ENCODE measurements at places on chromosomes 7 and 10. TPM values are rescaled to one million over a fixed set of nuclear protein-coding genes. Genes with fewer than 3 reads are reported as not detected.
A peak's percentile ranks its signal among the peaks of the same experiment; 100 is the strongest.

Gene TAS2R4
- 1.1 TPM for total RNA-seq

Gene CPED1
- total RNA-seq, result 0.44 TPM

DNA sequence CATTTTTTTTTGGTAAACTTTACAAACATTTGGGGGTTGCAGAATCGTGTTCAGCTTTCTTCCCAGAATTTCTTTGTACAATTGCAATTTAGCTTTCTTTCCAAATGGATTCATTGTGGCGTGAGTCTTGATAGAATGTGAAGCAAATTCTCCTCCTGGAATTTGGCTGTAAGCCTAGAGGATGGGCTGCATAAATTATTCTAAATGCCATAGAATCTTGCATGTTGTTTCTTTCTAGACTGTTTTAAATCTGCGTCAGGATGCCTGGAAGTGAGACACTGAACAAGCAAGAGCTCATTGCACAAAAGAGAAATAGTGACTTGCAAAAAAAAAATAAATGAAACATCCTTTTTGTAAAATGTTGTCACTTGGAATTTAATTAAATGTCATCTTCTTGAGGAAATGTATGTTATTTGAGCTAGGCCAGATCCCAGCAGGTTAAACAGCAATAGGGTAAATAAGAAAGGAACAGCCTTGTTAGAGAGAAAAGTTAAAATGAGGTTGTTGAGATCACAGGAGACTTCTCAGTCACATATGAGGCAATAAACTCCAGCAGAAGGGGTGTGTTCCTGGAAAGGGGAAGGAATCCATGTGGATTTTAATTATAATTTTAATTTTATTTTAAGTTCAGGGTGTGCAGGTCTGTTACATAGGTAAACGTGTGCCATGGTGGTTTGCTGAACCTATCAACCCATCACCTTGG, 483.0 kb downstream of the PLXDC2 start:
- H3K4me1 ChIP-seq, result peaks cover 12% of the 10 kb centered on the region
- no peak overlapping the region for H3K4me3 ChIP-seq
- H3K27ac ChIP-seq, result peak overlapping the region; percentile 73
- DNase-seq, result no peak

DNA sequence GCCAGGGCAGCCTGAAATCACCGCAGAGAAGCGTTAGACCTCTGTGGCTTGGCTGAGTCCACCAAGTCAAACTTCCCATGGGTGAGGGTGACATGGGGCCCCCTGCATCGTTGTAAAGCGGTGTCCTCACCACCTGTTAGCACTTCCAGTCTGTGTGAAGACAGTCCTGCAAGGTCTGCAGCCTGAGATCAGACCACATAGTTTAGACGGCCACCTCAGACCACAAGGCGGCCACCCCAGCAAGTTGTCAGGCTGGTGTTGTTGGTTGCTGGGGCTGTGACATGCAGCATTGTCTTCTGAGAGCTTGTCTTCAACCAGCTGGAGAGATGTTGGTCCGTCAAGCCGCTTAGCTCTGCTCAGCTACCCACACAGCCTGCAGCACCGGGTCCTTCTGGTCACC, 44.1 kb upstream of the TARP start:
- DNase-seq, result no peak
- no peak overlapping the region for H3K4me3 ChIP-seq
- peaks cover 26% of the 10 kb centered on the region for H3K4me1 ChIP-seq
- no peak overlapping the region for H3K27ac ChIP-seq
- no peaks in the 10 kb centered on the region for H3K27me3 ChIP-seq

Gene ZNF736
- 0.07 TPM for total RNA-seq

Gene SRRT
- total RNA-seq, result 238 TPM

- 0 out of 2 replicates have a peak, but pooled peaks cover 3% of the 10 kb centered on the region for H3K4me1 ChIP-seq
- no peaks in the 10 kb centered on the region for H3K36me3 ChIP-seq
- no peaks in the 10 kb centered on the region for H3K27me3 ChIP-seq
- no peak overlapping the region for H3K27ac ChIP-seq
Measured at GRCh38 chr7:50497068-50497642, 47.0 kb upstream of the FIGNL1 start.

DNA sequence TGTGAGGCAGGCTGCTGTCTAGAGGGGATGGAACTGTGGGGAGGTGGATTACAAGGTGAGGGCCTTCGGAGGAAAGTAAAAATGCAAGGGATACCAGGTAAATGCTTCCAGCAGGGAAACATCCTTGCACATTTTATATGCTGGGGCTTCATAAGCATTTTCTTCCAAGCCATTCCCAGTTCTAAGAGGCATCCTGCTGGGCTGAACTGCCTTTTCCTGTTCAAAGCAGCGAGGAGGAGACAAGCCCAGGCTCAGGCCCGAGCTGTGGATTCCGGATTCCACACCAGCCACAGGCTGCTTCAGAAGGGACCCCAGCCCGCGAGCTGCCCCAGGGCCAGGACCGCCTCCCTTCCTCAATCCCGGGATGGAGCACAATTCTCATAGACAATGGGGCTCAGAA, 249.7 kb downstream of the TNS3 start:
- H3K4me3 ChIP-seq, result no peak overlapping the region
- peaks cover 73% of the 10 kb centered on the region for H3K4me1 ChIP-seq
- DNase-seq, result peak; percentile 59
- H3K36me3 ChIP-seq, result no peaks in the 10 kb centered on the region

DNA sequence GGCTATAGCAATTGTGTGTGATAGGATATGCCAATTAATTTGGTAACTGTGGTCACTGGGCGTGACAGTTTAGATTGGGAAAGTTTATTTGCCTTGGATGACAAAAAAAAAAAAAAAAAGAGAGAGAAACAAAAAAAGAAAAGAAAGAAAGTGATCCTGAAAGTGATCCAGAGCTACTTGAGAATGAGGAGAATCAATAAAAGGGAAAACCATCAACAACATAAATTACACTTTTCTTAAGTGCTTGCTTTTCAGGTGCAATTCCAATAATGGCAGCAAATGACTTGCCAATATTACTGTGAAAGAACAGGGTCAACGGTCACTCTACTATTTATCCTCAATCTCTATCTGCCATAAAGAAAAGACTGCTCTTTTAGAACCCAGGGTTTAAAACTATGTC, 191.8 kb upstream of the SEMA3C start:
- no peaks in the 10 kb centered on the region for H3K27me3 ChIP-seq
- H3K36me3 ChIP-seq, result no peaks in the 10 kb centered on the region
- no peak for DNase-seq
- peaks cover 18% of the 10 kb centered on the region for H3K4me1 ChIP-seq
- no peak overlapping the region for H3K27ac ChIP-seq
- no peak overlapping the region for H3K4me3 ChIP-seq

Gene PLXDC2
- 31.7 TPM for total RNA-seq

GRCh38 chr10:79427965-79428364, 17.5 kb downstream of the ZCCHC24 start:
- no peaks in the 10 kb centered on the region for H3K27me3 ChIP-seq
- no peak for DNase-seq
- no peaks in the 10 kb centered on the region for H3K36me3 ChIP-seq
- H3K4me1 ChIP-seq, result no peaks in the 10 kb centered on the region

DNA sequence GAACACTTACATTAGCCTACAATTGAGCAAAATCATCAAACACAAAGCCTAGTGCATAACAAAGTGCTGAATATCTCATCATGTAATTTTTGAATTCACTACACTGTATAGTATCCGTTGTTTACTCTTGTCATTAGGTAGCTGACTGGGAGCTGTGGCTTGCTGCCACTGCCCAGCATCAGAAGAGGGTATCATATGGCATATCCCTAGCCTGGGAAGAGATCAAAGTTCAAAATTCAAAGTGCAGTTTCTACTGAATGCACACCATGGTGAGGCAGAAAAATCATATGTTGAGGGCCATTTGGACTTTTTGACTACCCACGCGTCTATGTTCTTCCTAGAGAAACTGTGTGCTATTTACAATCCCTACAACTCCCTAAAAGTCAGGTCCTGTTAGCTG, 7.5 kb upstream of the ZC3HAV1 start:
- DNase-seq, result no peak
- H3K27me3 ChIP-seq, result peaks cover 5% of the 10 kb centered on the region
- H3K27ac ChIP-seq, result no peak overlapping the region
- H3K4me1 ChIP-seq, result peaks cover 9% of the 10 kb centered on the region
- no peaks in the 10 kb centered on the region for H3K36me3 ChIP-seq
- no peak overlapping the region for H3K4me3 ChIP-seq

GRCh38 chr7:68461430-68461829, 1136.8 kb upstream of the AUTS2 start:
- no peaks in the 10 kb centered on the region for H3K27me3 ChIP-seq
- H3K4me3 ChIP-seq, result no peak overlapping the region
- H3K27ac ChIP-seq, result no peak overlapping the region
- no peaks in the 10 kb centered on the region for H3K4me1 ChIP-seq
- H3K36me3 ChIP-seq, result peaks cover 6% of the 10 kb centered on the region

DNA sequence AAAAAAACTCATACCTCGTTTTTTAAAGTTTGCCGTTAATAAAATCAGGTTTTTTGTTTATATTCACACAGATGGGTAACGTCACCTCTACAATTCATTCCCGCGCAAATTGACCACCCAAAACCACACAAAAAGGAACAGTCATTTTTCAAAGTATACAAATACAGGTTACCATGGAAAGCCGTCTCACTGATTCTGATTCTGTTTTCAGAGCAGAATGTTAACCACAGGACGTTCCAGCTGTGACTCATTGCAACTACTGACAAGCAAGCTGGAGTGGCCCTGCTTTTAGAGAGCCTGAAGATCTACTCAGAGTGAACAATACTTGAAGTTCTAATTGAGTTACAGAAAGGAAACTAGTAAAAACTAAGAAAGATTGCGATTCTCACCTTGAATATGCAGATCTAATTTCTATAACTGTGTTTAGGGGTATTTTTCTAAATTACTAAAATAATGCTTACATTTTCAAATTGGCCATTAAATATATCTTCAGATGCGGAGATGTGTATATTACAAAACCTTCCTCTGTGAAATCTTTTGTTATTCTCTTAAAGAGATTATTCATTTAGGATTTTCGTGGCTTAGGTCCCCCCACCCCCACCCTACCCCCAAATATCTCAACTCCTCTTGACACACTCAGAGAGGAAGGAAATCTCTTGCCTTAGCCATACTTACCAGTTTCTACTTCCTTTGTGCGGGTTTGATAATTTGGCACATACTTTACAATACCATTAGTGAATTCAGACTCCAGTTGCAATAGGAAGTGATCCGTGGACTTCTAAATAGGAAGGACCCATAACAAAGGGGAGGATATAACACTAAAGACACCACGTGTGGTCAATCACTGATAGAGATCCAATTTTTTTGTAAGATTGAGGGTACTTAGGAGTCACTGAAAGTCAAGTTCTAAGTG, 106.0 kb downstream of the CUBN start:
- no peak for DNase-seq
- peaks cover 6% of the 10 kb centered on the region for H3K36me3 ChIP-seq
- H3K4me3 ChIP-seq, result no peak overlapping the region
- 0 out of 2 replicates have a peak, but pooled peaks cover 5% of the 10 kb centered on the region for H3K27me3 ChIP-seq
- peak overlapping the region; percentile 92 for H3K27ac ChIP-seq

GRCh38 chr7:157936976-157937375, 600.2 kb downstream of the DNAJB6 start:
- H3K27ac ChIP-seq, result no peak overlapping the region
- DNase-seq, result no peak
- 0 out of 2 replicates have a peak, but pooled peaks cover under 1% of the 10 kb centered on the region for H3K4me1 ChIP-seq

DNA sequence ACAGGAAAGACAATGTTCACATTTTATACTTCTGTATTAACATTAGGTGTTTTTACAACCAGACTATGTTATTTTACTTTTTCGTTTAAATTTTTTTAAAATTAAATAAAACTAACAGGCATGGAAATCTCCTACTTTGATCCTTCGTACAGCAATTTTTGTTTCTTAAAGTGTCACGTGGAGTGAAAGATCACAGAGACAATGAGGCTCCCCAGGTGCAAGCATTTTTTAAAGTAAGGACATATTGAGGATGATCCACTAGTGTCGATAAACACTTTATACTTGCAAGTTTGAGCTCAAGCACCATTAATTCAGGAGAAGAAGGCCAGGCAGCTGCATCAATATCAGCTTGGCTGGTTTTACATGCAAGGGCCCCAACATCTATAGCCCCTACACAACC, 68.5 kb upstream of the FAM133B start:
- no peak overlapping the region for H3K27ac ChIP-seq
- no peaks in the 10 kb centered on the region for H3K4me1 ChIP-seq
- H3K36me3 ChIP-seq, result no peaks in the 10 kb centered on the region

GRCh38 chr7:50657912-50658311, 92.7 kb upstream of the DDC start:
- peaks cover 2% of the 10 kb centered on the region for H3K4me1 ChIP-seq
- no peak overlapping the region for H3K27ac ChIP-seq
- no peak overlapping the region for H3K4me3 ChIP-seq
- DNase-seq, result no peak

DNA sequence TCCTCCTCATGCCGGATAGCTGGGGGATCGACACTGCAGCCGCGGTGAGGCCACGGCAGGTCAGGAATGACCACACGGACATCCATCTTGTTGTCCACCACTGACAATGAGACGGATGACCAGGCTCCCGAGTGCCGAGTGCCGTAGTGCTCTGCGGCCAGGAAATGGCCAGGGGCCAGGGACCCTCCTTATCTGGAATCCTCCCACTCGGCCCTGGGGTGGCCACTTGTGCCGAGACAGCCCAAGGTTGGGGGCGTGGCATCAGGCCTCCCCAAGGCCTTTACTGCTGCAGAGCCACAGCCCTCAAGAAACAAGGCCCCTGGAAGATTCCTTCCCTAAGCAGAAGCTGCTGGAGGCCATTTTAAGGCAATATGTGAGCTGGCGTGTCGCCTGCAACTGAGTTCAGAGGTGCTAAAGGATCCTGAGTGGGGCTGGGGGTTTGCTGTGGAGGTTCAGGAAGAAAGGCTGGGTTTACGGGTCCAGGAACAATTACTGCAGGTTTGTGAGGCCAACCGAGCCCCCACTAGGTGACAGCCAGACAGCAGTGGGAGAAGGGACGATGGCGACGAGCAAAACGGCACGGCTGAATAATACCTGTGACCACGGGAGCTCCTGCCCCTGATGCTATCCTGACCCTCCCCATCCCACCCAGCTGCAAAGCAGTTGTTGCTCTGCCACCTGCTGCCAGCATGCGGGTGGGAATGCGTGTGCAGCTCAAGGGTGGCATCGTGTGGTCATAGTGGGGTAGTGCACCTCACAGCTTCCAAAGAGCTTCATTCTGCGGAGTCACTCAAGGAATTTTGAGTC, 31.6 kb upstream of the LEP start:
- no peaks in the 10 kb centered on the region for H3K36me3 ChIP-seq
- H3K4me3 ChIP-seq, result no peak overlapping the region
- H3K27ac ChIP-seq, result no peak overlapping the region
- DNase-seq, result peak; percentile 76
- H3K27me3 ChIP-seq, result peaks cover 23% of the 10 kb centered on the region

DNA sequence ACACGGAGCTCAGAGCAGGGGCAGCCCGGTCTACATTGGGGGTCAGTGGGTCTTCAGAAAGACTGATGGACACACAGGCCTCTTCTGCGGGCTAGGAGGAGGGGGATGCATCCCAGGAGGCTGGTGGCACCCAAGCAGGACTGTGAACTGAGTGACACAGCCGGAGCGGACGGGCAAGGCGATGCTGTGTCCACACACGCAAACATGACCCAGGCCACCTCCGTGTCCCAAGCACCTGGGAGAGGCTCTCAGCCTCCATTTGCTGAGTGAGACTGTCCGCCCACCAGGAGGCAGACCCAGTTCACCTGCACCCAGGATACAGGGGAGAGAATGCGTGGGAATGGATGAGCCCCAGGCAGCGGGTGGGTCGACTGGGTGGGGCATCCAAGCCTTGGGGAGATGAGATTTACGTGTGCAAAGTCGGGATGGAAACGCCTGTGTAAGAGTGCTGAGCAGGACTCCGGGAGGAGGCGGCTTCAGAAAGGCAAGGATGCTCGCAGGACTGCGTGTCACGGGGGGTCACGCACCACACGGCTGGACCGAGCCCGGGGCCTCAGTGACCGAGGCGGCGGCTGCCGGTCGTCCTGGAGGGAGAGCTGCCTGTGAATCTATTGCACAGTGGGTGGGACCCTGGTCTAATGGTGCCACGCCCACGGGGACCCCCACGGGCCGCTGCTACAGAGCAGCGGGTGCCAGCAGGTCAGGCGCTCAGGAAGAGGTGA, 262.8 kb downstream of the ADARB2 start:
- no peak overlapping the region for H3K4me3 ChIP-seq
- H3K4me1 ChIP-seq, result peaks cover 19% of the 10 kb centered on the region
- H3K27ac ChIP-seq, result no peak overlapping the region
- H3K36me3 ChIP-seq, result peaks cover 23% of the 10 kb centered on the region
